NCI-H748 treated with DMSO at 0.1 percent for 48 hours (cell line): ENCODE measurements at places on chromosomes 5 and 9.

DNA sequence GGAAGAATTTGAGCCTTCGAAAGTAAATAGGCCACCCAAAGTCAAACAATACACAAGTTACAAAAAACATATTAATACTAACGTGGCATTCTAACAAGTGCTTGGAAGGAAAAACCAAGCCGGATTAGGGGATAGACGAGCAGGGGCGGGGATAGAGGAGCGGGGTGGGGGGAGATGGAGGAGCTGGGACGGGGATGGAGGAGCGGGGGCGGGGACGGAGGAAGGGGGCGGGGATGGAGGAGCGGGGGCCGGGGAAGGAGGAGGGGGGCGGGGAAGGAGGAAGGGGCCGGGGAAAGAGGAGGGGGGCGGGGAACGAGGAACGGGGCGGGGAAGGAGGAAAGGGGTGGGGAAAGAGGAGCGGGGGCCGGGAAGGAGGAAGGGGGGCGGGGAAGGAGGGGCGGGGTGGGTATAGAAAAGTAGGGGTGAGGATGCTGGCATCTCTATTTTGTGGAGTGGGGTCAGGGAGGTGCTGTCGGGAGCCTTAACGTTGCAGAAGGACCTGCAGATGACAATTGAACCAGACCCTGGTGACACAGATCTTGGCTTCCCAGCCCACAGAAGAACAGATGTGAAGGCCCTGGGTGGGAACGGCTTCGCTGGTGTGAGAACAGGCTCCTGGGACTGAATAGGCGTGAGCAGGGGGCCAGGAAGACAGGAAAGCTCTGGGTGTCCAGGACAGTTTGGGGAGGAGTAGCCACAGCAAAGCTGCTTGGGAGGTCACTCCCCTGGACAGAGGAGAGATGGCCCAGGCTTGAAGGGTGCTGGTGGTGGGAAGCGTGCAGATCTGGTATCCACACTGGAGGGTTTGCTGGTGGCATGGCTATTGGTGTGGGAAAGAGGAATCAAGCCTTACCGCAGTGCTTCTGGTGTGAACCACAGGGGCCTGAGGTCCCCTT lies 233.3 kb upstream of the DAP start:
- DNase-seq = no peak

- DNase-seq = no peak
Measured at GRCh38 chr5:109589986-109590385, 99.7 kb upstream of the MAN2A1 start.

DNA sequence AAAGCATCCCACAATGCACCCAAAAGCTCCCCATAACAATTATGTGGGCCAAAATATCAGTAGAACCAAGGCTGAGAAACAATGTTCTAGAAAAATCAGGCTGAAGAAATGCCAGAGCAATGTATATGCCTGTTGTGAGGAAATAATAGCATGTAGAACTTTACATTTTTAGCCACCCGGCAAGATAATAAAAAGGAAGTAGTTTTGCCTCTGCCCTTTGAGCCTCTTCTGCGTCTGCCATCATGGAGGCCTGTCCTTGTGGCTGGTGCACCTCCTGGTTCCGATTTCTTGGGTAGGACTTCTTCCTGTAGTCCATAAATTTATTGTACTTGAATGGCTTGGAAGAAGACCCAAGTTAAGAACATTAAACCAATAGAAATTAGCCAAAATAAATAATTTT lies 38.9 kb upstream of the TNFAIP8 start:
- DNase-seq = no peak

DNA sequence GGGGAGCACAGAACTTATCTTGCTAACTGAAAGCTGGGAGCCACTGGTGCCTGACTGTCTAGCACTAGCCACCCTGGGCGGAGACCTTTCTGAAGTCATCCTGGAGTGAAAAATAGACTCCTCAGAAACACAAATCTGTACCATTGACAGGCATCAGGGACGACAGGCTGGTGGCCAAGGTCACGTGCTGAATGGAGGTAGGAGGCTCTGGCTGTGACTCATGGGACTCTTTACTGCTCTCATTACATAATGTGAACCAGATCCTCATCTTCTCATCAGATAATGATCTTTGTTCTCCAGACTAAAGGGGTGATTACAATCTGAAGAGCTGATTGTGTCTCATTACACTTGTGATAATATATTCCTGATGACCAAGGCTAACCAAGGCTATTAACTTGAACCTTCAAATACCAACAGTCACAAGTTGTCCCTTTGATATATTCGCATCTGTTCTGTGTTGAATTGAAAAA lies 91.8 kb downstream of the SEMA5A start:
- DNase-seq = no peak

GRCh38 chr9:124841075-124841821 lies 12.0 kb upstream of the WDR38 start:
- no peak for DNase-seq

DNA sequence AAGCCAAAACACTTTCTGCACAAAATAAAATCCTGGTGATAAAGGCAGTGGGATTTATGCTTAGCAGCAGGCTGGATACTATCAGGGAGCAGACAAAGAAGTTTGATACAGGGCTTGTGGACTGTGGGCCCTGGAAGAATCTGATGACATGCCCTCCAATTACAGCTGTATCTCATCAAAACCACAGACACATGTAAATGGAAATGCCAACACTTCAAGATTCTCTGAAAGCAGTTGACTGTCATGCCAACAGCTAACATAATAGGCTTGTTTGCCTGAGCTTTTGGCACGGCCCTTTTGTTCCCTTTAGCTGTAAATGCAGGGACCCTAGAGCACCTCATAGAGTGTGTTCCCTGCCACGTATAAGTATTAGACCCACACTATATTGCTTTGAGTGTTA lies 114.4 kb downstream of the STK32A start:
- no peak for DNase-seq

DNA sequence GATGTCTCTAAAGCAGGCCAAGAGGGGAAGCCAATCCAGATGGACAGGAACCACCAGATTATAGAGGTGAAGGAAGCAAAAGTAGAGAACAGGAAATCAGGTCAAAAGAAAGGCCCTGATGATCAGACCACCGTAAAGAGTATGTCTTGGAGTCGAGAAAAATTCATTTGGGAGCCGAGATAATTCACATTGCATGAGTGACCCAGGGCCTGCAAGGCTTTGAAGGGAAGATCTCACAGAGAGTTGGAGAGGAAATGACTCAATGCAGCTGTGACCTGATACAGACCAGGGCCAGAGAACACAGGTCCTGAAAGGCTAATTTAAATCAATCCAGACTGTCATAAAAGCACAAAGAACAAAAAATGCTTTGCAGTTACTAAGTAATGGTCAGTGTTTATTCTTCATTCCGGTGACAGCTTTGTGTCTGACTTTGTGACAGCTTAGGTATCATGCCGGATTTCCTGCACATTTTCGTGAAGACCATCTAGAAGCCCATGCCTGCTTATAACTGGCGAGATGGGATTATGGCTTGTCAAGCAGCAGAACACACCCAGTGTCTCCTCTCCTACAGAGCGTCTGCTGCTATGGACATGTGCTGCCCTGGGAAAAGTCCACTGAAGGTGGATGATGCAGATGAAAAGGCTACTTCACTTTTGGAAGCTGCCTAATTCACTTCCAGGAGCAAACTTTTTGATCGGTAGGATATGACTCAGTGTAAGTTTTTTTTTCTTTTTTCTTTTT lies 5.8 kb upstream of the ACTBL2 start:
- no peak for DNase-seq
